T-cell (primary cell): ENCODE measurements at places on chromosomes 5 and 9.

- no peaks in the 10 kb centered on the region for H3K4me1 ChIP-seq
- peaks cover 15% of the 10 kb centered on the region for H3K27me3 ChIP-seq
- H3K27ac ChIP-seq: no peak overlapping the region
- no peak for DNase-seq
- H3K4me3 ChIP-seq: no peak overlapping the region
Observed at GRCh38 chr5:175627005-175627404, 30.9 kb upstream of the HRH2 start.

- H3K36me3 ChIP-seq: peaks cover 20% of the 10 kb centered on the region
- H3K4me3 ChIP-seq: no peak overlapping the region
- no peak for DNase-seq
- H3K4me1 ChIP-seq: no peaks in the 10 kb centered on the region
Observed at GRCh38 chr9:78306222-78307076, 9.5 kb downstream of the PSAT1 start.

GRCh38 chr5:179612577-179613459 lies 10.7 kb downstream of the HNRNPH1 start:
- peaks cover 18% of the 10 kb centered on the region for H3K4me1 ChIP-seq
- no peak for DNase-seq
- no peaks in the 10 kb centered on the region for H3K27me3 ChIP-seq
- H3K4me3 ChIP-seq: no peak overlapping the region
- peaks cover 86% of the 10 kb centered on the region for H3K36me3 ChIP-seq

GRCh38 chr9:967903-968641 lies 8.4 kb upstream of the DMRT3 start:
- peaks cover 37% of the 10 kb centered on the region for H3K4me1 ChIP-seq
- no peak for DNase-seq
- no peak overlapping the region for H3K4me3 ChIP-seq
- peaks cover 22% of the 10 kb centered on the region for H3K27me3 ChIP-seq
- no peak overlapping the region for H3K27ac ChIP-seq
- H3K36me3 ChIP-seq: no peaks in the 10 kb centered on the region

GRCh38 chr5:116564756-116565490 lies 9.7 kb downstream of the SEMA6A start:
- H3K27me3 ChIP-seq: peaks cover 5% of the 10 kb centered on the region
- no peak overlapping the region for H3K4me3 ChIP-seq
- no peak for DNase-seq
- H3K36me3 ChIP-seq: no peaks in the 10 kb centered on the region
- H3K27ac ChIP-seq: no peak overlapping the region

DNA sequence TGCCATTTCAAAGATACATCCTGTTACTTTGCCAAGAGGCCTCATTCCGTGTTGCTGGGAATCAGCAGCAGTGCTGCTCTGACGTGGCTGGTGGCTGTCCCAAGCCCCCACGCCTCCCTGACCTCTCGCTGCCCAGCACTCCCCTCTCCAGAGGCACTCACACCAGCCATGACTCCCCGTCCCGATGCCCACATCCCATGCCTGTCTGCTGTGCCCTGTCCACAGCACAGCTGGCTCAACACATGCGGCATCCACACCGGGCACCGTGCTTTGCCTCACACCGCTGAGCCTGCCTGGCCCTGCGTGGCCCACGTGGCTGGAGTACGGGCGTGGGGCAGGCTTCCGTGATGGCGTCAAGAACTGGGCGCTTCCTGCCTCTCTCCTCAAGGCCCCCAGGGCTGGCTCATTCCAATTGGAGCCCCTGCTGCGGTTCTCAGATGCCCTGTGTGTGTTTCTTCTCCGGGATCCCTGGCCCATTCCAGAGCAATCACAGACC lies 7.8 kb upstream of the LCN1 start:
- H3K4me3 ChIP-seq: no peak overlapping the region
- no peaks in the 10 kb centered on the region for H3K36me3 ChIP-seq
- no peaks in the 10 kb centered on the region for H3K4me1 ChIP-seq
- no peak for DNase-seq
- no peaks in the 10 kb centered on the region for H3K27me3 ChIP-seq

GRCh38 chr5:172444110-172444510 lies 10.2 kb downstream of the SH3PXD2B start:
- no peaks in the 10 kb centered on the region for H3K36me3 ChIP-seq
- no peaks in the 10 kb centered on the region for H3K4me1 ChIP-seq
- peaks cover 42% of the 10 kb centered on the region for H3K27me3 ChIP-seq
- H3K27ac ChIP-seq: no peak overlapping the region
- H3K4me3 ChIP-seq: no peak overlapping the region

DNA sequence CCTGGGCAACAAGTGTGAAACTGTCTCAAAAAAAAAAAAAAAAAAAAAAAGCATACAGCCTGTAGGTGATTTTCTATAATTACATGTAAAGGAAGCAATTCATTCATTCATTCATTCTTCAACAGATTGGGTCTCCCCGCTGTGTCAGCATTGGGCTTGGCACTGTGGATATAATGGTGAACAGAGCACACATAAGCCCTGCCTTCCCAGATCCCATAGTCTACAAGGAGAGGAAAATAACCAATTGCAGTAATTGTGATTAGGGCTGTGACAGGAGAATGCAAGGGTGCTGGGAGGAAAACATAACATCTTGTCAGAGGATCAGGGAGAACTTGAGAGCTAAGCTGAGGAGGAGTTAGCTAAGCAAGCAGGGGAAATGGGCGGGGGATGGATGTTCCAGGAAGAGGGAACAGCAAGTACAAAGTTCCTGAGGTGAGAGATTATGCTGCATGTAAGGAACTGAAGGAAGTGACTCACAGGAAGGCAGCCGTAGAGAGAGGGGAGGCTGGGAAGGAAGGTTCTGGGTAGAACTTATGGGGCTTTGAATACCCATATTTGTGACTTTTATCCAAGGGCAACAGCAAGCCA lies 24.0 kb upstream of the KLF9 start:
- H3K4me3 ChIP-seq: no peak overlapping the region
- H3K4me1 ChIP-seq: no peaks in the 10 kb centered on the region
- no peak overlapping the region for H3K27ac ChIP-seq

DNA sequence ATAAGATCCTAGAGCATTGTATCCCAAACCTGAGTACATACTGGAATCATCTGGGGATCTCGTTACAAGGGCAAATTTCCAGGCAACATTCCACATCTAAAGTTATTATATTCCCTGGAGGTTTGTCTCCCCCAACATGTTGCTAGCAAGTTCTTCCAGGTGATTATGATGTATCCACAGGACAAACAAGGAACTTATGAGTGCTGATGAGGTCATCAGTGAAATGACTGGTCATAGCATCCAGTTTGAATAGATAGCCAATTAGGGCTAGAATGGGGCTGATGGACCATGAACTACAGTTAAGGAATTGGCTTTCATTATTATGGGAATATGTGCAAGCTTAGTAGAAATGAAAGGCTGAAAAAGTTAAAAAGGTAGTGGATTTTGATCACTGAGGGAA lies 115.2 kb downstream of the CWC27 start:
- H3K27ac ChIP-seq: no peak overlapping the region
- no peak for DNase-seq
- H3K4me3 ChIP-seq: no peak overlapping the region
- H3K27me3 ChIP-seq: no peaks in the 10 kb centered on the region
- no peaks in the 10 kb centered on the region for H3K36me3 ChIP-seq
- no peaks in the 10 kb centered on the region for H3K4me1 ChIP-seq

DNA sequence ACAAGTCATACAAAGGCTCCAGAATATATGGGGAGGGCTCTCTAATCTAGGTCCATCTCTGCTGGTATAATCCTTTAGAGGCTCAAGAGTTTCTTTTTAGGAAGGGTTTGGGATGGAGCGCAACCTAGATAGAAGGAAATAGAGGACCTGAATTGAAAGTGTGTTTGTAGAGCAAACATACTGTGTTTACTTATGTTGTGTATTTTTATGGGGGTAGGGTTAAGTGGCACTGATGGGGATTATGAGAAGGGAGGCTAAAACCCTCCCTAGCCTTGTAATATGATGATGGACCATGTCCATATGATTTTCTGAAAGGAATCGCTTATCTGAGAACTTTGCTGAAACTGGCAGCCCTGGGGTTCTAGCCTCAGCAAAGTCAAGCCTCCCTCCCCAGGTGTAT lies 4.4 kb upstream of the ELL2 start:
- H3K4me3 ChIP-seq: no peak overlapping the region
- H3K27ac ChIP-seq: no peak overlapping the region

DNA sequence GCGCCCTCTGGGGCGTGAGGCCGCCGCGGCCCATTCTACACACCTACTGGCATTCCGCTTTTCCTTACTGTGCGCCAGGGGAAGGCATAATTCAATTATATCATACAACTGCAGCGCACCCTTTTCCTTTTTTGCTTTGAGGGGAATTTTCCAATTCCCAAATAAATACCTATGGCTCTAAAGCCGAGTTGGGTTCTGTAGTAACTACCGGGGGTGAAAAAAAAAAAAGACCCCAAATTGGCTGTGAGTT lies 34.1 kb upstream of the NFIB start:
- H3K36me3 ChIP-seq: no peaks in the 10 kb centered on the region
- no peak for DNase-seq
- no peak overlapping the region for H3K27ac ChIP-seq

DNA sequence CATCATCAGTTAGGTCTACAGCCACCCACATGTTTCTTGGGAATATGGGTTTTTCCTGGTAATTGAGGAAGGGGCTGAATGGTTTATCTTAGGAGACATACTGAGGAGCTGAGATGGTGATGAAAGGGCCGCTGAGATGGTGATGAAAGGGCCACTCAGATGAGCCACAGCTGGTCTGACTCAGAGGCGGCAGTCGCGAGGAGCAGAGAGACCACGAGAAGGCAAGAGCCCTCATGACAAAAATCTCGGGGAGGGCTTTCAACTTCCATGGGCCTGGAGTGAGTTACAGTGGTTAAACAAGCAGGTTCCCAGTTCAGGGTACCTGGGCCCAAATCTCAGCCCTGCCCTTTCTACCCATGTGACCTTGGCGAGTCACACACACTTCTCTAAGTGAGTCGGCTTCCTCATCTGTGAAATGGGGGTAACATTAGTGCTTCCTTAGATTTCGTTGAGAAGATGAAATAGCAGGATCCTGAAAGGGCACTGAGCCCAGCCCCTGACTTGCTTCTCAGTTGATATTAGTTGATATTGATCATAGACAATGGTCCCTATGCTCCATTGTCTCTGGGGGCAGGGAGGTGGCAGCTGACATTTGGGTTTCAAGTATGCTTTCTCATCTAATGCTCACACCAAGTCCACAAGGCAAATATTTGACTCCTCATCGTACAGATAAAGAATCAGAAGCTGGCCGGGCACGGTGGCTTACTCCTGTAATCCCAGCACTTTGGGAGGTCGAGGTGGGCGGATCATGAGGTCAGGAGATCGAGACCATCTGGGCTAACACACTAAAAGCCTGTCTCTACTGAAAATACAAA lies 169.5 kb downstream of the RGS3 start:
- no peak overlapping the region for H3K4me3 ChIP-seq
- no peaks in the 10 kb centered on the region for H3K4me1 ChIP-seq
- no peak overlapping the region for H3K27ac ChIP-seq
- no peak for DNase-seq
- peaks cover 33% of the 10 kb centered on the region for H3K27me3 ChIP-seq
- no peaks in the 10 kb centered on the region for H3K36me3 ChIP-seq
